Dermis microvascular lymphatic vessel endothelial cell (primary cell): ENCODE measurements at places on chromosomes 5 and 9. TPM values are rescaled to one million over a fixed set of nuclear protein-coding genes. Genes with fewer than 3 reads are reported as not detected.

The PLPP7 gene
- total RNA-seq: 1.9 and 2.3 TPM in 2 replicates

The SHOC1 gene
- not detected in 2 replicates for total RNA-seq

The PCDHA11 gene
- under 0.01 TPM in 1 of 2 replicates, not detected in the other for total RNA-seq

The IL5 gene
- total RNA-seq: not detected in 2 replicates

The NUTM2G gene
- total RNA-seq: not detected in 2 replicates

The KLHL9 gene
- total RNA-seq: 26.8 and 36.4 TPM in 2 replicates

The PDE6A gene
- total RNA-seq: under 0.01 and 0.13 TPM in 2 replicates

The DBH gene
- total RNA-seq: not detected in 2 replicates

The SGCD gene
- 0.64 and 6.2 TPM in 2 replicates for total RNA-seq

The MCC gene
- 10.1 and 19.0 TPM in 2 replicates for total RNA-seq

The ARID3C gene
- 0.25 TPM in 1 of 2 replicates, not detected in the other for total RNA-seq

The CDC42SE2 gene
- 47.6 and 58.0 TPM in 2 replicates for total RNA-seq

The ZNF483 gene
- 1.6 and 1.8 TPM in 2 replicates for total RNA-seq

The TSSK1B gene
- not detected in 2 replicates for total RNA-seq

The PGM5 gene
- 48.9 and 219 TPM in 2 replicates for total RNA-seq

The PAIP2 gene
- 76.1 and 78.3 TPM in 2 replicates for total RNA-seq

The GNE gene
- total RNA-seq: 11.3 and 11.5 TPM in 2 replicates

The GPR150 gene
- total RNA-seq: 0.13 TPM in 2 replicates
